Stimulated activated CD8-positive, alpha-beta memory T cell treated with anti-CD3 and anti-CD28 coated beads, Interleukin-4, amount 100 ng/mL, for 4 hours (primary cell): ENCODE measurements at places on chromosomes 11 and 22.
A peak's percentile ranks its signal among the peaks of the same experiment; 100 is the strongest.

DNA sequence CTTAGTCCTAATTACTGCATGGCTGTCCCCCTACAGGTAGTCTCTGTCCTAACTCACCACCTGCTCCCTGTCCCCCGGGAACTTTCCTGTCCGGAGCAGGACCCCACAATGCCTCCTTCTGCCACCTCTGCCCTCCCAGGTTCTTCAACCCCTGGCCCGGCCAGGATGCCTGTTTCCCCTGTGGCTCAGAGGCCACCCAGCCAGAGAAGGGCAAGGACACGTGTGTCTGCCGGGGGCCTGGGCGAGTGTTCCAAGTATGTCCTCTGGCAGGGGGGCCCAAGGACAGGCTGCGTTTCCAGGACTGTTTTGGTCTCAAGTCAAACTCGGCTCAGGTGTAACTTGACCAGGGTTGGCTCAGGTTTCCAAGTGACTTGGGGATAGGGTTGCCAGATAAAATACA, 63.8 kb downstream of the BTG4 start:
- DNase-seq: no peak

DNA sequence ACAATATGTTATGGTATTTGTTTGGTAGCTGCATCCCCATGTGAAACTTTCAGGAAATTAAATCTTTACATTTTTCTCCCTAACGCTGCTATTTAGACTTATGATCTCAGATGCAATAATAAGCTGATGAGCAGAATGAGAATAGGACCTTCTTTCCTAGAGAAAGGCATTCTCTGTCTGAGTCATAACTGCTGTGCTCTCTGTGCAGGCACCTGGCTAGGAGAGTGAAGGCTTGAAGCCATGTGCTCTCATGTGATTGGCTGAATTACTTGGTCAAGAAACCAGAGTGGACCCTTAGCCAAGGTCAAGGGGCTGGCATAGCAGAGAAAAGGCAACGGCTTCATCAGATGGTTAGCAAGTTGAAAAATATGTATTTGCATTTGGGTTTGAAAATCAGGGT, 185.0 kb downstream of the ADAMTS15 start:
- no peak for DNase-seq

DNA sequence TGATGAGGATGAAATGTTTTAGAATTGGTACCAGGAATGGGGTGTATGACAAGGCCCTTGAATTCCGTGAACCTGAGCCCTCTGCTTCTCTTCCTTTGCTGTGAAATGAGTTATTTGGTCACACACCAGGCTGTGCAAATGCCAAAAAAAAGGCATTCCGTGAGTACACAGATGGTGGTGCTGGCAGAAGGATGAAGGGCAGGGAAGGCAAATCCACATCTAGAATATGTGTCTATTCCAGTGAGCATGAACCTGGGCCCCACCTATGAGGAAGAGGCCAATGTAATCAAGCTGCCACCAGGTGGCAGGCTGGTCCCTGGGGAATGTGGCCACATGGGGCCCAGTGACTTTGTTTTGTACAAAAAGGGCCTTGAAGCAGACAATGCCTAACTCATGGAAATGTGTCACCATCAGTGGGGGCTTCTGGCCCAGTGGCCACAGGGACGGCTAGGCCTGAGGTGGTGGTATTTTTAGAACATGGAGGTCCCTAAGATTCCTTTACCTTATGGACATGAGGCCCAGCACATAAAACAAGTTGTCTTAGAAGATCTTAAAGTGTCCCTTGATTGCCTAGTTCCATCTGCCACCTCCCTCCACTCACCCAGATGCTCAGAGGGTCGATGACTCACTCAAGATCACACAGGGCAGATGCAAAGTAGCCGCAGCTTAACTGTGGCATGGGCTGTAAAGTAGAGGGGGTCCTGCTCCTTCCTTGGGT, 3.9 kb upstream of the RNF215 start:
- peak; percentile 48 for DNase-seq

GRCh38 chr11:34468209-34468841, 29.6 kb downstream of the CAT start:
- no peak for DNase-seq

- DNase-seq: no peak
Observed at GRCh38 chr11:22787551-22788162, 41.9 kb downstream of the SVIP start.

DNA sequence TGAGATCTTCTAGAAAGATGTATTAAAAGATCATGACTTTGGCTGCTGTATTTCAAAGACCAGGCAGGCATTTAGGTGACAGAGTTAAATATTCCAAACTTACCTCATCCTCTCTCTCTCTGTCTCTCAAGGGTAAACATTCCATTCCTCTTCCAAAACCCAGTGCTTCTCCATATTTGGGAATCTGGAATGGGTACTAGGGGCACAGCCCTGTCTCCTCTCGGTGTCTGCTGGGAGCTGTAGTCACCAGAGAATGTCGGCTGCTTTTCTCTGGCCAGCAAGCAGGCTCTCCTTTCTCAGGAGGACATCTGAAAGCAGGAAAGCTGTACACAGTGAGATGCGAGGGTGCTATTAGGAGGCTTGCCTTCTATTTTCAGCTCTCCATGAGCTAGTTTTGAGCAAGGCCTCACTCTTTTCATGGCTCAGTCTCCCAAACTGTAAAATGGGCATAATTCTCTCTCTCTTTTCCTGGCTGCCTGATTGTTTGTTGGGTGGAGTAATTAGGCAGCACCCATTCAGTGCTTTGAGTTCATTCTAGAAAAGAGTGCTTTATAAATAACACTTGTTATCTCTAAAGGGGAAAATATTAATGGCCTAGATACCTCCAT, 9.3 kb upstream of the PEX26 start:
- DNase-seq: no peak

GRCh38 chr11:117607449-117607848, 189.6 kb downstream of the DSCAML1 start:
- no peak for DNase-seq

DNA sequence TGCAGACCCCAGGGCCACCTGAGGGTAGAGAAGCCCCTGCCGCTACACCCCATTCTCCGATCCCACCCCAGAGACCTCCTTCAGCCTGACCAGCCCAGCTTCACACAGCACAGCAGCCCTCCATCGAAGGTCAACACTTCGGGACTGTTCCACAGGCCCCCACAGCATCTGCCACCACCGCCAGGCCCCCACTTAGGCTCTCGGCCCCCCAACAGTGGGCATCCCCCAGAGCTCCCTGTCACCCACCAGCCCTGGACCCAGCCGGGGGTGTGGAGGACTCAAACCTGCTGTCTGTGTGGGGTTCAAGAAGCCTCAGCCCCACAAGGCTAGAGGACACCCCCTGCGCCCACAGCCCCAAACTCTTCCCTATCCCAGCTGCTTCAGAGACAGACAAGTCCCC, 6.2 kb downstream of the SBF1 start:
- no peak for DNase-seq

DNA sequence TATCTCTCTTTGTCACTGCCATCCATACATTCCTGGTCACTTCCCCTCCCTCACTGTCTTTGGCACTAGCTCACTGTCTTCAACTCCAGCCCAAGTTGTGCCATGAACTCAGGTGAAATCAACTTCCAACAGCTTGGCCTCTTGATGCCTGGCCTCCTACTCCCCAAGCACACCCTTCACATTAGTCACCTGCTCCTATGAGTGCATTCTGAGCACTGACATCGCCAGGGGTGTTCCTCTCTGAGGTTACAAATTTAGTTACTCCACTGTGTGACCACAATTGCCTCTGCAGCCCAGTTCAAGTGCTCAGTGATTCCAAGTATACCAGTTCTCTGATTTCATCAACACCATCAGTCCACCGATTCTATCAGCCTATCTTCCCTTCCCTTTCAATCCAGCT, 10.8 kb downstream of the DRD2 start:
- no peak for DNase-seq

- no peak for DNase-seq
Observed at GRCh38 chr11:121448431-121448941, 3.6 kb upstream of the SORL1 start.

DNA sequence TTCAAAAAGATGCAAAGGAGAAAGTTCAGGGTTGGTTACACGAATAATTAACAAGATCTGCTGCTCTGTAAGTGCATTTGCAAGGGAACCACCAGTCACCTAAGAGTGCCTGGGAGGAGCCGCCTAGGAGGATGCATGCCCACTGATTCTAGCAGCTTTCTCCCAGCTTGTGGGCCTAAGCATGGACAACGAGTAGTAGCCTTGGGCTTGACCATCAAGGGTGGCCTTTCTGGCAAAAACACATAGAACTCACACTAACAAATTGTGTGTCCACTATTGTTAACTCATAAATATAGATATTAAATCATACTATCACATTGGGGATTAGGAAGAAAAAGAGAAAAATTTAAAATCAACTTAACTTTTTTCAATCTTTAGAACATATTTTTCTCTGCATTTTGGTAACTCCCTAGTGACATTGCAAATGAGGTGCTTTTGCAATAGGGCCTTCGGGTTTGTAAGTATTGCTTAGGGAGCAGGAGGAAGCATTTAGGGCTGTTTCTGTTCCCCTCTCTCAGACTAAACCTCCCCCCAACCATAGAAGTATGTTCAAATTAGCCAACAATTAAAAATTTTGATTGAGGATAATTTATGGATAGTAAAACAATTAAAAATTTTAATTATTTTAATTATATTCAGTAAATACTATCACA, 57.3 kb upstream of the CEP295 start:
- DNase-seq: no peak

- DNase-seq: no peak
Observed at GRCh38 chr11:10930224-10930971, 72.5 kb upstream of the ZBED5 start.

- DNase-seq: no peak
Observed at GRCh38 chr11:68040101-68040956, 1.5 kb downstream of the TCIRG1 start.

- no peak for DNase-seq
Observed at GRCh38 chr11:88131764-88132470, 43.3 kb downstream of the RAB38 start.

DNA sequence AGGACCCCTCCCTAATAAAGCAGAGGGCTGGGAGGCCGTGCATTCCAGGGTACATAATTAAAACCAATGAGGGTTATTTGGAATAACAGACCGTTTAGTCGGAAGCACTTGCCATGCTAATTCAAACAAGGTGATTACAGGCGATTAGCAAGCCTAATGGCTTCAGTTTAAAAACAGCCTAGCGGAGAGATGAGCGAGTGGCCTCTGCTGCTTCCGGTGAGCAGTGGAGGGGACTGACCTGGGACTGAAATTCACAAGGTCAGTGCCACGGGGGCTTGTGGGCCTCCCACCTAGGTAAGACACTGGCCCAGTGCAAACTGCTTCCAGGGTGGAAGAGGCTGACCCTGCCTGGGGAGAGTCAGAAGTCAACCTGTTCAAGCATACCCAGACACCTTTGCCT, 56.8 kb upstream of the ALX4 start:
- DNase-seq: no peak

- no peak for DNase-seq
Observed at GRCh38 chr11:116461789-116462188, 311.0 kb downstream of the BUD13 start.

DNA sequence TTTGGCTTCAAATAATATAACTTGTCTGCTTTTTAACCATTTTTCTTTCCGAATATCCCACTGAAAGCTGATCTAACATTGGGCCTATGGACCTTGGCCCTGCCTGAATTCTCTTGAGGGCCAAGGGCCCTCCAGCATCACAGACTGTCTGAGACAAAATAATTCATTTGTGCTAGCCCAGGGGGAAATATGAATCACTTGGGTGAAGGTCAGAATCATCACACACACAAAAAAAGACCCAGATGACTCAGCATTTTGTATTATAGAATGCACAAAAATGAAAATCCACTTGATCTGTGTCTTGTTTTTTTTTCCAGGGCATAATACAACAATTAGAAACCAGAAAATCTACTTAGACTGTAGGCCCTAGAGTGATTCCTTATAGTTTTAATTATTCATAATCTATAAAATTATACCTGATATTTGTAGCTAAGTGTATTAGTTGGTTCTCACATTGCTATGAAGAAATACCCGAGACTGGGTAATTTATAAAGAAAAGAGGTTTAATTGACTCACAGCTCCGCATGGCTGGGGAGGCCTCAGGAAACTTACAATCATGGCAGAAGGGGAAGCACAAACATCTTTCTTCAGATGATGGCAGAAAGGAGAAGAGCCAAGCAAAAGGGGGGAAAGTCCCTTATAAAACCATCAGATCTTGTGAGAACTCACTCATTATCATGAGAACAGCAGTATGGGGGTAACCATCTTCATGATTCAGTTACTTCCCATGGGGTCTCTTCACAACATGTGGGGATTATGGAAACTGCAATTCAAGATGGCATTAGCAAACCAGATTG, 15.6 kb upstream of the RDX start:
- no peak for DNase-seq

DNA sequence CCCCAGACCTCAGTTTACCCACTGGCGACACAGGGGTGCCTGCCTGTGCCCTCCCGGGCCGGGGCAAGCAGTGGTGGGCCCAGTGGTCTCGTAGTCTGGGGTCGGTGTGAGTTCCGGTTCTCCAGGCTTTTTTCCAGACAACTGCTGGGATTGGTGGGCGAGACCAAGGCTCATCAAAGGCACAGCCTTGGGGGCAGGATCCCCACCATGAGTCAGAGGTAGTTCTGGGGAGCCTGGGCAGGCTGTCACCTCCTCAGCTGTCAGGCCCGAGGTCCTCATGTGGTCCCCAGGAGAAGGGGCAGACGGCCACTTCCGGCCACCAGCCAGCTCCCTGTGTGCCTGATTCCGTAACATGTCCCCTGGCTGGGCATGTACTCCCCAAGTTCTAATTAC, 827 bp upstream of the MUC2 start:
- no peak for DNase-seq

DNA sequence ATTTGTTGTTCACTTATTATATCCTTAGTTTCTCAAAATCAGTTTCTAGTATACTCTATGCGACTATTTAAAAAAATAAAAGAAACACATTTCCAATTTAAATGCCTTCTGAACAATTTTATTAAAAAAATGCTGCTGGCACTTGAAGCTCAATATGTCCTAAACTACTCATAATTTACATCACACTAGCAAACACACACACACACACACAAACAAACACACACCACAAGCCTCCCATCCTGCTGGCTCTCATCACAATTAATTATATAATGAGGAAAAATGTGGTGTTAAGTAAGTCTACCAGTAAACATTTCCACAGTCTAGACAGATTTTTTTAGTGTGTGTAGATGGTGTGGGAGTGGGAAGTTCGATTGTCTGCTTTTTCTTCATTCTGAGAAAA, 350.3 kb downstream of the AASDHPPT start:
- DNase-seq: no peak

GRCh38 chr22:50481045-50481439, 301 bp upstream of the ADM2 start:
- no peak for DNase-seq

DNA sequence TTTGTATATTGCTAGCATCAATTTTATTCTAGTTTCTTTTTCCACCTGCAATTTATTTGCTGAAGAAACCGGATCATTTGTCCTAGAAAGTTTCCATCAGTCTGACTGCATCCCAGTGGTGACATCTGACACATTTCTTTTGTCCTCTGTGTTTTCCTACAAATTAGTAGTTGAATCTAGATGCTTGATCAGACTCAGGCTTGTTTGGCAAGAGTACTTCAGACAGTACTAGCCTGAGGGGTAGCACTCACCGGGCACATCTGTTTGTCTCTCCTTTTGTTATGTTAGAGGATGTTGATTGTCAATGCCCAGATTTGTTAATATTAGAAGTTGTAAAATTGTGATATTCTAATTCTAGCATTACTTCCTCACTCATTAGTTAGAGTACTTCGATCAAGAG, 204.8 kb downstream of the SWAP70 start:
- no peak for DNase-seq
